ENCODE measurements at places on chromosomes 12 and 14.
A peak's percentile ranks its signal among the peaks of the same experiment; 100 is the strongest.

DNA sequence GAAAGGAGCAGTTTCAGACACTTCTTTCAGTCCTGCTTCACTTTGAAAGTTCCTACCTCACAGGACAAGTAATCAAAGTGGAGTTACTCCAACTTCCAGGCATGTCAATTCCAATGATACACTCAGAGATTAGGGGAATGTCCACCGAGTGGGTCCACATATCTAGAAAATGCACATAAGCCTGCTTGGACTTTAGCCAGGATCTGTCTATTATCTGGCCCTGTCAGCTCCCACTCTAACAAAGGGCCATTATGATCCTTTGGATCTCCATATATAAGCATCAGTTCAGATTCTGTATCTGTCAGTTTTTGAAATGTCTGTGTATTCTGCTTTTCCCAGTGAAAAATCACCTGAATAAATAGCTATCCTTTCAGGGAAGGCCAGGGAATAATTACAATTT, 112.9 kb upstream of the ATXN7L3B start:
- DNase-seq, result no peak

GRCh38 chr14:21169573-21169972, 13.7 kb upstream of the OR5AU1 start:
- DNase-seq, result no peak

- no peak for DNase-seq
Observed at GRCh38 chr14:21017528-21018245, 7.2 kb downstream of the NDRG2 start.

DNA sequence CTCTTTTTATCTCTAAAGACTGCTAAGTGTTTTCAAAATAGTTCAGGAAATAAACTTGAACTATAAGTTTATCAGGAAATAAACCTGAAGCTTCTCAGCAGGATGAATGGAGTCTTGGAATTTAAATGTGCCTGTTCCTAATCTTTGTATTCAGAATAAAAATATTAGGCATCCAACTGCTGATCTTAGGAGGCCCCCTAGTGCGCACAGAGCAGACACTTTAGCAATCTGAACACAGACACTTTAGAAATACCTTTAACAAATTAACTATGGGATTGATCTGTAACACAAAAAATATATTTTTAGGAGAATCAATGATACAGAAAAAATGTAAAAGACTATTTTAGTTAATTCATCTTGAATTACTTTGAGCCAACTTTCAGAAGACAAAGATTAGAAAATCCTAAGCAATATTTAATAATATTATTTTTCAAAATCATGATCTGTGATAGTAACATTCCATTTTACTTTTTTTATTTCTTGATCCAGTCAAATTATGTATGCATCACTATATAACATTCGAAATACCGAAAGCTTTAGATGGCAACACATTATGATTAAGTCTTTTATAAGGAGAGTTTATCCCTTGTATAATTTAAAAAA, 80.9 kb downstream of the SLC41A2 start:
- DNase-seq, result peak; percentile 38

DNA sequence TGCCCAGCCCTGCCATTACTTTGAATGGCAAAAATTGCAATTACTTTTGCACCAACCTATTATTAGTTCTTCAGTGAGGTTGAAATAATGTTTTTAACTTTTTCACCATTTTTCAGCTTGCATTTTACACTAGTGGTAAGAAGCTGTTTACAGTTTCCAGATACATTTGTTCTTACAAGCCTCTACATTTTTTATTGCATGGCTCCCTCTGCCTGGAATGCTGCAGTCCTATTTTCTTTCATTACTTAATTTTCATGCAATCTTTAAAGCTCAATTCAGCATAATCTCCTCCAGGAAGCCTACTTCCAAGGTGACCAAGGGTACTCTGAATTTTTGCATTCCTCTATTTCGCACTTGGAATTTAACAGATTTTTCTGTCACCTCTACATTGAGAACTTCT, 33.4 kb downstream of the CCER1 start:
- no peak for DNase-seq

DNA sequence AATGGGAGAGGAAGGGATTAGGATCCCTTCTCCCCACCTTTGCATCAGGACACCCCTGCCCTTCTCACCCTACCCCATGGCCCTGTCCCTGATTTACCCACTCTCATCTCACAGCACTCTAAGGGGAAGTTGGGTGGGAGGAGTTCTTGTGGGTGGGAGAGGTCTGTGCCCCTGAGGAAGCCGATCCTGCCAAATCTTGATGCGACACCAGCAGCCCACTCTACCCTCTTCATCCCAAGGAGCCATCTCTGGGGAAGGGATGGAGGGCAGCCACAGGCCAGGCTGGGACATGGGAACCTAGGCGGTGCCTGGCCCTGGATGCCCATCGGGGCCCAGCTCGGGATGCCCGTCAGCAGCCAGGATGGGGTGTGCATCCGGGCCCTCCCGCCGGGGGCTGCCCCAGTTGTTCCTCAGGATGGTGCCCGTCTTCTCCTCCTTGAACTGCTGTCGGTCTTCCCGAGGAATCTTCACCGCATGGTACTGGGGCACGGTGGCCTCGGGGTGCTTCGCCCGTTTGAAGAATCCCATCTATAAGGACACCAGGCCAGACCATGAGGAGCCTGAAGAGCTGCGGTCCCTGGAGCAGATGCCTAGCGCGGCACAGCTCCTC, 22.8 kb downstream of the ITGA7 start:
- DNase-seq, result no peak

- DNase-seq, result no peak
Observed at GRCh38 chr14:71594821-71595220, 337.4 kb upstream of the RGS6 start.

DNA sequence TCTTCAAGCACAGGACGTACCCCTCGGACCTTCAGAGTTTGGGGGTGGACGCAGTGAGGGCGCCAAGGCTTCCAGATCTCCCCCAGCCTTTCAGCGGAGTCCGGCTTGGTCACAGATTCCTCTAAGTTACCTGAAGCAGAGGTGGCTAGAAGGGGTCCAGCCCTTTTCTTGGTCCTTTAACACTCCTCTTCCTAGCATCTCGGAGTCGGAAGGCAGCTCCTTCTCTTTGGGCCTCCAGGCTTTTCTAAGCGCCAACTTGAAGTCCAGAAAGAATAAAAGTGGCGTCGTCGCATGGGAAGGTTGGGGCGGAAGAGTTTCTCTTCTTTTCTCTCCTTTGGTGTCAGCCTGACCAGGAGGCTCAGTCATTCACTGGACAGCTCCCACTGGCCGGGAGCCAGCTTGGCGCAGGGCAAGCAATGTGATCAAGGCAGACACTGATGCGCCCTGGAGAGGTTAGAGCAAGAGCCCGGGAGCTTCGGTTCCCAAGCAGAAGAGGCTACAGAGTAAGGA, 9.6 kb downstream of the OR6S1 start:
- peak; percentile 27 for DNase-seq

DNA sequence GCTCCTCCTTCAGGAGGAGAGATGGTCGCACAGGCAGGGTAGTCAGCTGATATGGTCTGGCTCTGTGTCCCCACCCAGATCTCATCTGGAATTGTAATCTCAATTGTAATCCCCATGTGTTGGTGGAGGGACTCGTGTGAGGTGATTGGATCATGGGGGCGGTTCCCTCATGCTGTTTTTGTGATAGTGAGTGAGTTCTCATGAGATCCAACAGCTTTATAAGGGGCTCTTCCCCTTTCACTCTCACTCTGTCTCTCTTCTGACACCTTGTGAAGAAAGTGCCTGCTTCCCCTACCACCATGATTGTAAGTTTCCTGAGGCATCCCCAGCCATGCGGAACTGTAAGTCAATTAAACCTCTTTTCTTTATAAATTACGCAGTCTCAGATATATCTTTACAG, 218.9 kb upstream of the TMTC1 start:
- no peak for DNase-seq

DNA sequence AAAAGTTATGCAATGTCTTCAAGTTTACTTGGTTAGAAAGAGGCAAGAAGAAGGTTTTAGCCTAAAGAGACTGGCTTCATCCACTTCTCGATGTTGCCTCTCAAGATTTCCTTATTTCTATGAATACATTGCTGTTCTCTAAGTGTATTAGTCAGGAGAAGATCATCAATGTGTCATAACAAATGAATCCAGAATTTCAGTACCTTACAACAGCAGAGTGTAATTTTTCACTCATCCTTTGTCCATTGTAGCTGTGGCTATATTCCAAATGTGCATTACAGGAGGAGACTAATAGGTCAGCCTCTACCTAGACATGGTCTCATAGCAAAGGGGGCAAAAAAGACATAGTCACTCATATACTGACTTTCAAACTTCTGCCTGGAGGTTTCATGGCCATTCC, 579.1 kb downstream of the PRKD1 start:
- DNase-seq, result no peak

GRCh38 chr12:64010069-64010686, 165.7 kb downstream of the SRGAP1 start:
- DNase-seq, result no peak

- DNase-seq, result no peak
Observed at GRCh38 chr12:130728158-130729058, 12.3 kb upstream of the RIMBP2 start.

GRCh38 chr12:91057368-91058165, at the start of gene KERA:
Gene KERA, minus strand, starts transcription at chr12:91058024. Its CDS starts 1,743 bp downstream, at chr12:91056281.
- no peak for DNase-seq

GRCh38 chr12:124391340-124392261, 96.7 kb downstream of the RFLNA start:
- peak; percentile 86 for DNase-seq

- DNase-seq, result no peak
Observed at GRCh38 chr14:69537900-69538299, 36.8 kb downstream of the CCDC177 start.

Measured in GM13977 (cell line).